ENCODE measurements at places on chromosomes 3 and 15.

DNA sequence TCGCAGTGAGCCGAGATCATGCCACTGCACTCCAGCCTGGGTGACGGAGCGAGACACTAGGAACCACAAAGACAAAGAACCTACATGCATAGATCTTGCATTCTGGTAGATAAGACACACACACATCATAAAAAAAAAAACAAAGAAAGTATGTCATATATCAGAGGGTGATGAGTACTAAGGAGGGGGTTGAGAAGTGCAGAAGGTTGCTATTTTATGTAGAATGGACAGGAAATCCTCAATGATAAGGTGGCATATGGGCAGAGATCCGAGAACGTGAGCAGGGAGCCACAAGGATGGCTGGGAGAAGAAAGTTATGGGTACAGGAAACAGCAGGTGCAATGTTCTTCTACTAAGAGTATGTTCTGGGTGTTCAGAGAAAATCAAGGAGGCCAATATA is 118.8 kb downstream of the MEX3B start:
- DNase-seq, result no peak

- DNase-seq, result no peak
Observed at GRCh38 chr3:146889626-146890025, 284.5 kb upstream of the PLSCR5 start.

GRCh38 chr3:14140668-14141067 is 15.8 kb downstream of the TMEM43 start:
- DNase-seq, result no peak

- DNase-seq, result no peak
Observed at GRCh38 chr3:177833332-177833731, 636.0 kb upstream of the TBL1XR1 start.

- DNase-seq, result no peak
Observed at GRCh38 chr15:62428851-62429598, 263.9 kb upstream of the C2CD4B start.

- no peak for DNase-seq
Observed at GRCh38 chr3:144564011-144564410, 592.4 kb downstream of the DIPK2A start.

- DNase-seq, result peak; percentile 89
Observed at GRCh38 chr15:66411190-66411589, 24.5 kb downstream of the MAP2K1 start.

DNA sequence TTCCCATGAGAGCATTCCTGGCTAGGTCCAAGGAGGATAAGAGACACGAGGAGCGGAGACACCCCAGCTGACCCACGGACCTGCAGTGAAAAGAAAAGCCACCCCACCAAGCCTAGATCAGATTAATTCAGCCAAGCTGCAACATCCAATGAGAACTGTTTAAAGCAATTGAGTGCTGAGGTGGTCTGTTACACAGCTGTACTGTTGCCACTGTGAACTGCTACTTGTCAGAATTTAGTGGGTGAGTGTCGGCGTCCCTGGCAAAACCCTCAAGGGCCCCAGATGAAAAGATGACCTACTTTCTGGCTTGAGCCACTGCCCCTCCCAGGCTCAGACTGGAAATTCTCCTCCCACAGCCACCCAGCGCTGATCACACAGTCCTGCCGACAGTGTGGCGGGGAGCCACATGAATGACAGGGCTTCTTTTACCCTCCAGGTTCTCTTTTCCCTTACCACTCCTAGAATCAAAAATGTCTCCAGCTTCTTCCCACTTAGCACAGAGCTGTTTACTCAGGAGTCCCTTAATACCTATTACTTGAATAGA is 26.4 kb upstream of the KBTBD12 start:
- no peak for DNase-seq

- DNase-seq, result peak; percentile 44
Observed at GRCh38 chr3:61518590-61518989, 42.8 kb upstream of the PTPRG start.

All from MV-4-11 (cell line).